Activated CD8-positive, alpha-beta T cell treated with anti-CD3 and anti-CD28 coated beads for 36 hours (primary cell): ENCODE measurements at places on chromosomes 3 and 15. TPM values are rescaled to one million over a fixed set of nuclear protein-coding genes. Genes with fewer than 3 reads are reported as not detected.

DNA sequence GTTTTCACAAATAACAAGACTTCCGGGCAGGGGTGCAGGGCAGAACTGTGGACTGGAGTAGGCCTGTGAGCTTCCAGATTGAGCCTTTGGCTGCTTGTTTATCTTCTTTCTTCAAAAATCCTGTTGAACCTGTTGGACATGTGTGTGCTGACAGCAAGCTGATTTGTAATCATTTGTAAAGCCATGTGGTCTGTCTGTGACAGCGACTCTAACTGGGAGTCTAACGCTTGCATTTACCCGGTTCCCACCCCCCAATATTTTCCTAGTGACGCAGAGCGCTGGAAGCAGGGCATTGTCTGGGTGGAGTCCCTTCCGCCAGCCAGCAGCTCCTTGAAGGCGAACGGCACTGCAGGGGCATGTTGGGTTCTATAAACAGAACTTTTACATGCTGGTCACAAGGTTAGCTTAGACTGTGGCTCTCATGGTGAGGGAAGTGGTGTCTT, 85.7 kb upstream of the MYZAP start:
- H3K4me3 ChIP-seq: no peak overlapping the region
- no peaks in the 10 kb centered on the region for H3K4me1 ChIP-seq
- H3K27me3 ChIP-seq: no peaks in the 10 kb centered on the region
- no peak overlapping the region for H3K27ac ChIP-seq
- H3K36me3 ChIP-seq: no peaks in the 10 kb centered on the region

DNA sequence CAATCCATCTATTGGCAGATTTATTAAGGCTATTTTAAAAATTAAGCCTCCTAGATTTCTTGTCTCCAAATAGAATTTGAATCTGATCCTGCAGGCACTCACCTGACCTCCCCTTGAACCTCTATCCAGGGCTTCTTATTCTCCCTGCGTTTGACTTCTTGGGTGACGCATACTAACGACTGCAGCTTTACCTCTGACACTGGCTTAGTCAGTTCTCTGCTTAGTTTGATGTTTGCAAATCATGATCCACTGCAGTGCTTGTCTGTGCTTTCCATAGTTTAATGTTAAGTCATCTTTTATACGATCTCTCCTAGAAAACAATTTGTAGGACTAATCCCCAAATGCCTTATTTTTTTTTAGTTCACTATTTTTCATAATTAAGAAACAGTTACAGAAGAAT, 233.1 kb downstream of the ROBO1 start:
- no peak overlapping the region for H3K4me3 ChIP-seq
- no peaks in the 10 kb centered on the region for H3K36me3 ChIP-seq
- no peaks in the 10 kb centered on the region for H3K4me1 ChIP-seq
- no peak for DNase-seq
- no peaks in the 10 kb centered on the region for H3K27me3 ChIP-seq

DNA sequence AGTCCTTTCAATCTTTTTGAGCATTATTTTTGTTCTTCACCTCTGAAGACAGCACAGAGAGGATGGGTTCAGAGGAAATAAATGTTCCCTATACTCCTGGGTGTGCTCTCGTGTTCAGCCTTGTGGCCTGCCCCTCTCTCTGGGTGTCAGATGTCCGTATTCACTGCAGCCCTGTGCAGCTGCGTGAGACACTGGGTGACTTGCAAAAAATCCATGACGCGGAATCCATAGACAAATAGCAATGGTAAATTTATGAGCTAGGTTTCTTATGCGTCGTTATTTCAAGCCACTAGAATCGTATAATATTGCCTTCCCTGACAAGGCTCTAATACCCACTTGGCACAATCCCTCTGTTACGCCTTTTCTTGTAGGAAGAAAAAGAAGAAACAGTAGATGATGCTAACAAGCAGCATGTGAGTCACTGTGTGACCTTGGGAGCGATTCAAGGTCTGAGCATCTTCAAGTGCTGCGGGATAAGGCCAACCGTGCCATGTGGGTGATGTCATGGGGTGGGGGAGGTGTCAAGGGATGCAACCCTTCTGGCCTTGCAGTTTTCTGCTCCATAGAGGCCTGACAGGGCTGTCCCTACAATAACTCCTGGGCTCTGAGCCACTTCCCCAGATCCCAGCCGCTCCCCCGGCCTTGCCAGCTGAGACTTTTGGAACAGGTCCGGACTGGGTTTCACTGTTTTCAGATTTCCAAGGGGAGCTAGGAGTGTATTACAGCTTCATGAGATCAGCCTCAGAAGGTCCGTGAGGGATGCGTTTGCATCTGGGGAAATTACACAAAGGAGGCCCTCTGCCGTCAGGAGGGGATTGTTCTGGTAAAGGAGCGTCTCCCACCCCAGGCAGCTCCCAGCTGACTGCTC, 47.6 kb upstream of the POMGNT2 start:
- no peak for DNase-seq
- no peaks in the 10 kb centered on the region for H3K27me3 ChIP-seq

- peaks cover 16% of the 10 kb centered on the region for H3K4me1 ChIP-seq
- H3K36me3 ChIP-seq: peaks cover 14% of the 10 kb centered on the region
- H3K27me3 ChIP-seq: peaks cover 2% of the 10 kb centered on the region
- peak within 1 kb of the TSS; percentile 56 for H3K4me3 ChIP-seq
- peak; percentile 63 for DNase-seq
- H3K27ac ChIP-seq: no peak within 1 kb of the TSS
Measured at GRCh38 chr3:158731938-158732855, at the start of gene RARRES1. Gene RARRES1, minus strand, starts transcription at chr3:158732457. Its CDS starts 42 bp downstream, at chr3:158732415.

DNA sequence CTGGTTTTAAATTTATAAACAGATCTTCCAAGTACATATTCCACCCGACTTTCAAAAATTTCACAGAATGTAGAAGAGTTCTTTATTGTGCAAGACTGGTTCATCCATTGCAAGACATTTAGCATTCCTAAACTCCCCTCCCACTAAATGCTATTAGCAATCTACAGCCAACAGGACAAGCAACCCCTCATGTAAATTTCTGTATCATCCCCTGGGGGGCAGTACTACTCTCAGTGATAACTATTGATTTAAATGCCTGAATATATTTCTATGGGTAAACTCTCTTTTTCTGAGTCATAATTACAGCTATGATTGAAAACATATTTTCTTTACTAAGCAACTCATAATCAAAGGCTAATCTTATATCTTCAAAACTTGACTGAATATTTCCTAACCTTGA, 10.7 kb upstream of the SLC15A2 start:
- peak; percentile 5 for DNase-seq
- H3K4me3 ChIP-seq: no peak overlapping the region
- no peaks in the 10 kb centered on the region for H3K4me1 ChIP-seq
- no peak overlapping the region for H3K27ac ChIP-seq
- no peaks in the 10 kb centered on the region for H3K27me3 ChIP-seq

The ABTB1 gene
- 10.6 TPM for total RNA-seq
